ENCODE measurements at places on chromosomes 16 and 17.

DNA sequence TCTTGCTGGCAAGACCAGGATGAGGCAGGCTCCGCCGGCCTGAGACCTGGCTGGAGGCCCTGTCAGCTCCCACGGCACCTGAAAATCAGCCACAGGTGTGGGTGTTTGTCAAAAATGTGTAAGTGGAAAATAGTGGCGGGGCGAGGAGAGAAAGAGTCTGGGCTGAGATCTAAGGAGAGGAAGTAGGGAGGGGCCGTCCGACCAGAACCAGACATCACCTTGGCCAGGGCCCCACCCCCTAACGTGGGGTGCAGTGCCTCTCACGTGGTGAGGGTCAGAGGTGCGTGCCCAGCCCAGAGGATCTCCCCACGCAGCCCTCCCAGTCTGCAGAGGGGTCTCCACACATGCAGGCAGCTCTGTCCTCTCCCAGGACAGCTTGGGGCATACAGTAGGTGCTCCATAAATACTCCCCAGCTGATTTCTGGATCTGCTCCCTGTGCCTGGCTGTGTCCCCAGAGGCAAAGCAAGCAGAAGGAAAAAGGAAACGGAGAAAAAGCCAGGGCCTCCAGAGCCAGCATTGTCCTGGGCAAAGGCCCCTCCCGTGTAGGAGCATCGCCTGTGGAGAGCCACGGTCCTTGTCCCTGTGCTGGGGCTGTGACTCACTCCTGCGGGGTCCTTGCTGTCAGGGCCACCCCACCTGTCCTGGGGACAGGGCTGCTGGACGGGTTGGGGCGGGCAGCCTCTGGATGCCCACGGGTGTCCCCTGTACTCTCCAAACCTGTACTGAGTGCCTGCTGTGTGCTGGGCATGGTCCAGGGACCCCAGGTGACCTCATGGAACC, 16.7 kb downstream of the ZFPM1 start:
- peak; percentile 35 for DNase-seq

DNA sequence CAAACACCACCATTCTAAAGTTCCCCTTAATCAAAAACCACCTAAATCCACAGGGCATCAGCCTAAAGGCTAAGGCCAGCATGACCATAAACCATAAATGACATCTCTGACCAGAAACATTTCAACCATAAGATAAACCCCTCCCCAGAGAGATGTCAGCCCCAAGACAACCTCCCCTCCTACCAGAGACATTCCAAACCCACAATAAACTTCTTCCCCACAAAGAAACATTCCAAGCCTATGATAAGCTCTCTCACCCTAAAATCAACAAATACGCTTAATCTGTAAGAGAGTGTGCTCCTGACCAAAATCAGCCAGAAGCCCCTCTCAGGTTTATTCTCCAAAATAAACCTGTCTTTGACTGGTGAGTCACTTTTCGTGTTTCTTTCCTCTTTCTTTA, 54.8 kb downstream of the SLFN5 start:
- DNase-seq, result no peak

DNA sequence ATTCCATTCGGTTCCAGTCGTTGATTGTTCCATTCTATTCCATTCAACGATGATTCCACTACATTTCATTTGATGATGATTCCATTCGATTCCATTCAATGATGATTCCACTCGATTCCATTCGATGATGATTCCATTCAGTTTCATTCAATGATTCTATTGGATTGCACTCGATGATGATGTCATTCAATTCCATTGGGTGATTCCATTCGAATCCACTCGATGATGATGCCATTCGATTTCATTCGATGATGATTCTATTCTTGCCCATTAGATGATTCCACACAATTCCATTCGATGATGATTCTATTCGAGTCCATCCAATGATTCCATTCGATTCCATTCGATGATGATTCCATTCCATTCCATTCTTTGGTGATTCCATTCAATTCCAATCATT, 1283.7 kb downstream of the TP53TG3F start:
- DNase-seq, result no peak

DNA sequence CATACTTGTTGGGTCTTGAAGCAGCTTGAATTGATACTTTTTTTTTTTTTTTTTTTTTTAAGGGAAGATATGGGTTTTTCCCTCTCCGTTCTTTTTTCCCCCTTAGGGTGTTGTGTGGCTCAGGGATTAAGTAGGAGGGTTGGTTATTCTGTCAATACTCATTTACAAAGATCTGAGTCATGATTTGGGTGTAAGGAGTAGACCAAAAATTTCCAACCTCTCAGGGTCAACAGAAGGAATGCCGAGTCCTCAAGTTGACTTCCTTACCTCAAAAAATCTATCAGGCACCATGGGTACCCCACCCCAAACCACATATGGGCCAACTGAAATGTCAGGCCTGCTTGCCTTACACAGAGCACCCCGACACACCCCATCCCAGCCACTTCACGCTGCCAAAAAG, 230.5 kb downstream of the CCDC182 start:
- no peak for DNase-seq

GRCh38 chr17:76530095-76530723, 7.3 kb downstream of the CYGB start:
- no peak for DNase-seq

Measured in T-helper 2 cell (primary cell).